Ovary (tissue), 10 donors: ENCODE measurements at places on chromosomes 4 and X. TPM values are rescaled to one million over a fixed set of nuclear protein-coding genes. Genes with fewer than 3 reads are reported as not detected.
A peak's percentile ranks its signal among the peaks of the same experiment; 100 is the strongest.

Gene BANK1
- total RNA-seq, result 0.12 TPM

DNA sequence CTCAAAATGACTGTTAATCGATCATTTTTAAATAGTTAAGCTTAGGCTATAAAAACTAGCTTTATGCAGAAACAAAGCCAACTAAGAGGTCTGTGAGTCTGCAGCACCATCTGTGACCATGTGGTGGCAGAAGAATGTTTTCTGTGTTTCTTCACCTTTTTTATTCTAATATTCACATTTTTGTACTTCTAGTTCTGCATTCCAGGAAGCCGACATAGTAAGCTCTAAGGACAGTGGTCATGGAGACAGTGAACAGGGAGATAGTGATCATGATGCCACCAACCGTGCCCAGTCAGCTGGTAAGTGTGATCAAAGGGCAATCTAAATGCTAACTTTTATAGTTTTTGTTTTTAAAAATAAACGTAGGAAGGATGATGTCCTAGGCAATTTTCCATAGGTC is 5.6 kb downstream of the PCDH10 start:
- no peak for DNase-seq

DNA sequence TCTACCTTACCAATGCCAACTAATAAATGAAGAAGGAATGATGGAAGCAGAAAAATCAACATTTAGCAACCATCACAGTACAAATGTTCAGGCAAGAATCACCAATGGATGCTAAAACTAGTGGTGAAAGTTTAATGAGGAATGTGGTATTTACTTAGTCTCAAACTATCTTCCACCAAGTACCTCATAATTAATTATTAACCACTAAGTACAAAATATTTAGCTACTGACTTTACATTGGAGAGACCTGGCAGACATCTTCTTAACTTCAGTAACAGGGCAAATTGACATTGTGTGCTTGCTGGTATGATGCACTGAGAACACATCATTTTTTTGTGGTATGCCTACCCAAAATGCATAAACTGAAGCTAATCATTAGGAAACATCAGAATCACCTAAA is 82.4 kb downstream of the DLG3 start:
- no peak for DNase-seq

GRCh38 chrX:153305972-153306371 is 15.6 kb downstream of the PNMA6F start:
- no peak for DNase-seq

- DNase-seq, result no peak
Measured at GRCh38 chr4:130099105-130099504, 1003.2 kb downstream of the C4orf33 start.

- DNase-seq, result no peak
Measured at GRCh38 chr4:44916411-44916810, 190.1 kb upstream of the GNPDA2 start.

GRCh38 chrX:18422886-18423285 is 2.5 kb upstream of the CDKL5 start:
- DNase-seq, result no peak

- DNase-seq, result no peak
Measured at GRCh38 chr4:128827296-128827695, 17.8 kb downstream of the JADE1 start.

DNA sequence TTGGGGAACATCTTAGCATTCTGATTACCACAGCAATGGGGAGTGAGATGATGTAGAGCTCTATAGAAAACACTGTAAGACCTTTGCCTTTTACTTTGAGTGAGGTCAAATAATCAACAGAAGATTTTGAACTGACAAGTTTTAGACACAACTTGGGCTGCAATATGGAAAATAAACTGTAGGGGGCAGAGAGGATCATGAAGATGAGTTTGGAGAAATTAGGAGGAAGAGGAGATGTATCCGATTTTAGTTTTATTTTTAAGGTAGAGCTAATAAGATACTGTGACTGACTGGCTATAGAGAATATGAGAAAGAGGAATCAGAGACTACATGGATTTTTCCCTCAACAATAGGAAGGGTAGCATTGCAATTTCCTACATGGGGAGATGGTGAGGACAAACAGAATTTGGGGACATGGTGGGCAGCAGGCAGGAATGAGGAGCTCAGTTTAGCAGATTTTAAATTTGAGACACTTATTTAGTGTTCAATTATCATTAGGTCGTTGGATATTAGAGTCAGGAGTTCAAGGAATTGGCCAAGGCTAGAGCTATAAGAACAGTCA is 563.1 kb downstream of the INPP4B start:
- no peak for DNase-seq

DNA sequence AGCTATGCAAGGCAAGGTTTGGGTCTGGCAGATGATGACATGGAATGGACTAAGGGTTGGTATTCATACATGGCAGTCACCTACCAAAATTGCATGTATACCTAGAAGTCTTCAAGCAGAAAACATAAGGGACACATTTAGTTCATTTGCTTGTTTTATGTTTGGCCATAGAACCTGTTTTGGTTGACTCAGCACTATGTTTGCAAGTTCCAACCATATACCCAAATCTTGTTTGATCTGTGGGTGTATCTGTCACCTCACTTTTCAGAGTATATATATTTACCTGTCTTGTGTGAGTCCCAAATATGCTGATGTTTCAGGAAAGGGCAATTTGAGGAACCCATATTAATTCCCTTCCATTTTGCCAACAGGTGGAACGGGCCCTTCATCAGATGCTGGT is 39.3 kb downstream of the ATG4A start:
- DNase-seq, result no peak

Gene MSX1
- 4.0 TPM for total RNA-seq

GRCh38 chr4:10088135-10089010 is 28.2 kb downstream of the WDR1 start:
- no peak for DNase-seq

Gene PLAC1
- not detected for total RNA-seq

DNA sequence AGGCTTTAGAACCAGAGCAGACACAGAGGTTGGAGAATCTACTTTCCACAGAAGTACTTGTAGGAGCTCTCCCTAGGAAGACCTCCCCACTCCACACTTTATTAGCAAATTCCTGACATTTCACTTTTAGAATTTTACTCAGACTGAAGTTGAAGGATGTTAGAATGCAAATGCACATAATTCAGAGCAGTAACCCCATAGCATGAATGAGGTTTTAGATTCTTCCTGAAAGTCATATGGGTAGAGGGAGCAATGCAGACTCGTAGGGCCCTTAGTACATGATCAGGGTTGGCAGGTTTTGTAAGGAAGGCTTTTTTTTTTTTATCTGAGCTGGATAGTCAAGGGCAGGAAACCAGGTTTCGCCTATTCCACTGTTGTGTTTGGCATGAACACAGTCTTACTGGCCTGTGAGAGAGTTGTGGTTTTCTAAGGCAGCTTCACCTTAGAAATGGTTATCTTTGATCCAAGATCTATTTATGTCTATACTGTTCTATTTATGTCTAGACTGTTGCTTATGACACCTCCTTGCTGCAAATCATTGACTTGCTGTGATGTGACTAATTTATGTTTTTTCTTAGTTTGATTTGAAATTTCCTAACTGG is 48.9 kb downstream of the SPATA18 start:
- DNase-seq, result no peak

GRCh38 chr4:36224972-36225903 is 19.1 kb downstream of the ARAP2 start:
- DNase-seq, result no peak

GRCh38 chr4:150722908-150723362 is 141.0 kb downstream of the MAB21L2 start:
- peak; percentile 26 for DNase-seq

GRCh38 chrX:96889726-96890125 is 6.0 kb downstream of the RPA4 start:
- DNase-seq, result no peak

Gene TRPC5OS
- not detected for total RNA-seq

Gene SORBS2
- 32.7 TPM for total RNA-seq

GRCh38 chrX:108127152-108127551 is 35.6 kb downstream of the ATG4A start:
- no peak for DNase-seq

Gene TNIP3
- 0.15 TPM for total RNA-seq

GRCh38 chrX:119757646-119757978 is 776 bp upstream of the SOWAHD start:
- no peak for DNase-seq

GRCh38 chr4:133921280-133922195 is 280.1 kb downstream of the PABPC4L start:
- no peak for DNase-seq

DNA sequence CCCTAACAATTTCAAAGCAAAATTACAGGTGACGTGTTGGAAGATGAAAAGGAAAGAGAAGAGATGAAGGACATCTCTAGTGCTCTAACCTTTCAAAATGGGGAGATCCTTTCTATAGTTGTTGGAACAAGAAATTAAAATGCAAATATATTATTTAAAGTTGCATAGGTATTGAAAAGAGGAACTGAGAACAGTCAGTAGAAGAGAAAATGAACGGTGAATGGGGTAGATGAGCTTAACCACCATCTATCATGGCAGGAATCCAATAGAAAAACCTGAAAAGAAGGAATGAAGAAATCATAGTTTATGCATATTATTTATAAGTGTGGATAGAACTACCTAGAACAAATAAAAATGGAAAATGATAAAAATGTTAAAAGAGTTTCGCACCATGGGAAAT is 42.0 kb downstream of the ANXA5 start:
- no peak for DNase-seq

DNA sequence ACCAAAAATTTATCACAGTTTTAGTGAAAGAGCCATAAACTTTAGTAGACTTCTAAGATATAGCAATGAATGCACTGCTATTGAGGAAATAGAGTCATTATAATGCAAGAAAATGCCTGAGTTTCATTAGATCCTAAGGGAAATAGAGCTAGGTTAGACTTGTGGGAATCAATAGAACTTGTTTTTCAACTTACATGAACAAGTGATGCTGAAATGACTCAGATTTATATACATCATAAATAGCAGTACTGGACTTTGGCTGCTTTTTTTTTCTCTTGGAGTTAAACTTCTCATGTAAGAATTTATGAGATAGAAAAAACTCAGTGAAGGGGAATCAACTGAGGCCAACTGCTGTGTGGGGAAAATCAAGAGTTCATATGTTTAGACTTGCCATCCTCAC is 216.5 kb upstream of the AADAT start:
- no peak for DNase-seq

GRCh38 chr4:105710678-105711077 is 2.1 kb downstream of the GSTCD start:
- DNase-seq, result no peak

Gene BCORL1
- 19.3 TPM for total RNA-seq

DNA sequence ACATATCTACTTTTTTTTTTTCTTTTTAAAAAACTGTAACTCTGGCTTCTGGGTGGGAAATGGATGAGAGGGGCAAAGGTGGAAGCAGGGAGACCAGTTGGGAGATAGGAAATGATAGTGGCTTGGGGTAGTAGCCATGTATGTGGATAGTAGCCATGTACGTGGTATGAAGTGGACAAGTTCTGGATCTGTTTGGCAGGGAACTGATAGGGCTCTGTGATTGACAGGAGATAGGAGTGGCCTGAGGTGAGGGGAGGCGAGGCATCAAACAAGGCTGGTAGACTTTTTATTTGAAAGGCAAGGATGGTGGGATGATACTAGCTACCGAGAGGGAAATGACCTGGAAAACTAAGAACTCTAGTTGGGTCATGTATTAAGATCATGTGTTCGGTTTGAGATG is 117.8 kb downstream of the AFF1 start:
- no peak for DNase-seq

DNA sequence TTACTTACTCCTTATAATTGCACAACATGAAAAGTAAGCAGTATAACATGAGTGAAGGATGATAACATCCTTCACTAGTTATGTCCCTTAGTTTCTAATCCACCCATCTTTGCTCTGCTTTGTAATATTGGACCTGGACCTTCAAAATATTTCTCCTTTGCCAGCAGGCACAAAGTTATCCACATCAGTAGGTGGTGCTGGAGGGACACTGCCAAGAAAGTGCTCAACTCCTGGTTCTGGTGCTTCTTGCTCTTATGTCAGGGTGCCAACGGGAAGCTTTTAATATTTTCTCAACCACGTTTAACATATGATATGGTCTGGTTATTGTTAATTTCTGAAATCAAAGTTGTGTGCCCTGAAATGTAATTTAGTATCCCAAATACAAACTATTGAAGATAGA is 49.1 kb downstream of the TMEM165 start:
- DNase-seq, result no peak

GRCh38 chr4:140304346-140304745 is 69.1 kb upstream of the SCOC start:
- DNase-seq, result no peak

GRCh38 chrX:132833373-132833772 is 125.1 kb downstream of the HS6ST2 start:
- no peak for DNase-seq

GRCh38 chrX:131752493-131753198 is 208.8 kb downstream of the OR13H1 start:
- DNase-seq, result peak; percentile 80

- DNase-seq, result no peak
Measured at GRCh38 chr4:47786958-47787370, 50.9 kb downstream of the CORIN start.

DNA sequence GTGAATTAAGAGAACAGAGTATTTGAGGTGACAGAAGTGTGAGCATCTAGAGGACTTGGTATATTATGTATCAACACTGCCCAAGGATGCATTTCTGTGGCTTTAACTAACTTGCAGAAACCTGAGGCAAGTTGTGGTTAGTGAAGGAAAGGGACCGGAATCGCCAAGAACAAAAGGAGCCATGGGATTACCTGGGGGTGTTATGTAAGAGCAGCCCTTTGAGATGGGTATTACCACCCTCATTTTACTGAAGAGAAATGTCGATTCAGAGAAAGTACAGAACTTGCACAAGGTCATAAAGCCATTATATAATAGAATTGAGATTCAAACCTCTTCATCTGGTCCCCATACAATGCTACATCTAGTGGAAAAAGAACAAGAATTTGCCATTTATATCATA is 14.3 kb downstream of the TENM3 start:
- DNase-seq, result no peak

Gene CYBB
- 10.3 TPM for total RNA-seq

Gene HTN1
- total RNA-seq, result not detected

DNA sequence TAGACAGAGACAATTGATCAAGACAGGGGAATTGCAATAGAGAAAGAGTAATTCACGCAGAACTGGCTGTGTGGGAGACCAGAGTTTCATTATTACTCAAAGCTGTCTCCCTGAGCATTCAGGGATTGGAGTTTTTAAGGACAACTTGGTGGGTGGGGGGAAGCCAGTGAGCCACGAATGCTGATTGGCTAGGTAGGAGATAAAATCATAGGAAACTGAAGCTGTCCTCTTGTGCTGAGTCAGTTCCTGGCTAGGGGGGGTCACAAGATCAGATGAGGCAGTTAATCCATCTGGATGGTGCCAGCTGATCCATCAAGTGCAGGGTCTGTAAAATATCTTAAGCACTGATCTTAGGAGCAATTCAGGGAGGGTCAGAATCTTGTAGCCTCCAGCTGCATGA is 358.6 kb downstream of the GPM6A start:
- DNase-seq, result no peak

Gene RBM46
- not detected for total RNA-seq

DNA sequence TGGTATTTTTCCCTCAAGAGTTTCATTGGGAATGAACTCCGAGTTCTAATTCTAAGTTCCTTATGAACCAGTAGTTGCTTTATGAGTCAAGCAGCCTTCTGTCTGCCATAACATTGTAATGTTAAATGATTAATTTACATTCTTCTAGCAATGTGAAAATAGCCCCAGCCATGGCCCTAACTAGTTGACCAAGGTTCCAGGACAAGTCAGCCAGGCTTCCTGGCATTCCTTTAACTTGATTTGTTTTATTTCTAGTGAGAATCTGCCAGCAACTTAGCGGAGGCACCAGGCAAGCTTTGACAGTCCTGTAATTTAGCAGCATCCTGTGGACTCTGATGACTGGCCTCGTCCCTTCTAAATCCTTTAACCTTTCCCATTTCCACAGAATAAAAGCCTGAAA is 69.0 kb downstream of the GLRA2 start:
- DNase-seq, result no peak
